Femur (tissue), 1 donor: ENCODE measurements at places on chromosomes 4 and X.

- DNase-seq, result no peak
Measured at GRCh38 chrX:18065956-18066355, 154.7 kb downstream of the BEND2 start.

GRCh38 chr4:184039963-184040383 lies 134.9 kb downstream of the STOX2 start:
- DNase-seq, result no peak

GRCh38 chrX:64205441-64205734 lies at the start of gene AMER1:
Gene AMER1 (minus strand): TSS chrX:64205708. CDS start chrX:64193286, 12,422 bp downstream.
- DNase-seq, result no peak

GRCh38 chr4:116055857-116056827 lies 942.7 kb upstream of the NDST4 start:
- no peak for DNase-seq

- no peak for DNase-seq
Measured at GRCh38 chr4:168731706-168732414, 235.0 kb downstream of the PALLD start.

GRCh38 chr4:10333942-10334341 lies 123.3 kb downstream of the ZNF518B start:
- no peak for DNase-seq

DNA sequence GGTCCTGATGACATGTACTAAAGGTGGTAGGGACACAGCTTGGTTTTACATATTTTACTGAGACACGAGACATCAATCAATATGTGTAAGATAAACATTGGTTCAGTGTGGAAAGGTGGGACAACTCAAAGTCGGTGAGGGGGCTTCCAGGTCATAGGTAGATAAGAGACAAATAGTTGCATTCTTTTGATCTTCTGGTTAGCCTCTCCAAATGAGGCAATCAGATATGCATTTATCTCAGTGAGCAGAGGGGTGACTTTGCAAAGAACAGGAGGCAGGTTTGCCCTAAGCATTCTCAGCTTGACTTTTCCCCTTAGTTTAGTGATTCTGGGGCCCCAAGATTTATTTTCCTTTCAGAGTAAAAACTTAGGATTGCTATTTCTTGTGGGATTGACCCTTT lies 706.9 kb downstream of the GLUD2 start:
- DNase-seq, result no peak

- DNase-seq, result peak; percentile 16
Measured at GRCh38 chr4:8344377-8344776, 74.8 kb downstream of the HTRA3 start.

- DNase-seq, result no peak
Measured at GRCh38 chr4:151218343-151218742, 58.6 kb upstream of the PRSS48 start.

- no peak for DNase-seq
Measured at GRCh38 chr4:139785356-139785755, 119.7 kb downstream of the MGST2 start.

GRCh38 chrX:72137846-72138495 lies 6.3 kb upstream of the RTL5 start:
- DNase-seq, result no peak

DNA sequence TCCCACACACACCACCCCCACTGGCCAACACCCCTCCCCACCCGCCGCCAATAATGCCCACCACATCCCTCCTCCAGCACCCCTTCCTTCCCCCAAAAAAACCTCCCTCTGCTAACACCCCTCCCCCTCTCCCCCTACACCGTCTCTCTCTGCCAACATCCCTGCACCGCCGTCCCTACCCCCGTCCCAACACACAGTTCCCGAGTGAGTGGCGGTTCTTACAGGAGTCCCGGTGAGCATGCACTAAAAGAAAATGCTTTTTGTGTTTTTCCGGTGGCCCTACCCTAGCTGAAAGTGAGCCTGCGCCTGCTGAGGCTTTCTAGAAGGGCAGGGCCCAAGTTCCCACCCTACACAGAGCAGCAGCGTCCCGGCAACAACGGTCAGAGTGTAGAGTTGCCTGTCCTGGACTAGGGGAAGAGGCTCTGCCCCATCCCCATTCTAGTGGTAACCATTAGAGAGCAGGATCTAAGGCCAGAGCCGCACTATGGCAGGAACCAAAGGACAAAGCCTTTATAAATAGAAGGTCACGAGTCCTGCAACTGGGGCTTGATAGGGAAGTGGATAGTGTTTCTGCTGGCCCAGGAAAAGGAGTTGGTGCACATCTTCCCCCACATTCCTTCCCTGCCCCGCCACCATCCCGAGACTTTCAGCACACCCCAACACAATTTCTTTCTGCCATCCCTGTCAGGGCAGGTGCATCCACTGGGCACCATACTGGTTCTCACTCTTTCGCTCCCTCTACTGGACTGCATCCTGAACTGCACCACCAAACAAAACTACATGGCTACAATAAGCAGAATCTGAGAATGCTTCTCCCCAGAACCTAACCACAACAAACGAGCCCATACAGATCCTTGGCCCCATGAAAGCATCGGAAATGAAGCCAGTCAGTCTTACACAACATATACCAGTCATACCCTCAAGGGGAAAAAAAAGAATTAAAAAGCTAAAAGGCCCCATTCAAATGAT lies 78.1 kb upstream of the PAGE3 start:
- DNase-seq, result no peak

- no peak for DNase-seq
Measured at GRCh38 chr4:65195666-65196065, 474.6 kb downstream of the EPHA5 start.

GRCh38 chrX:122586831-122587230 lies 597.2 kb upstream of the GRIA3 start:
- no peak for DNase-seq

DNA sequence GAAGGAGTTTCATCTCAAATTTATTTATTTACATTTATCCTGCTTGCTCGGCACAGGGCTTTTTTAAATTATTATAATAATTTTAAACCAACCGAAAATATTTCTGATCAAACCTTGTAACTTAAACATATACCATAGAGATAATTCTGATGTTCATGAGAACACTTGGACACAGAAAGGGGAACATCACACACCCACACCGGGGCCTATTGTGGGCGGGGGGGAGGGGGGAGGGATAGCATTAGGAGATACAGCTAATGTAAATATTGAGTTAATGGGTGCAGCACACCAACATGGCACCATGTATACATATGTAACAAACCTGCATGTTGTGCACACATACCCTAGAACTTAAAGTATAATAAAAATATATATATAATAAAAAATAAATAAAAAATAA lies 2.9 kb downstream of the ANXA5 start:
- no peak for DNase-seq

DNA sequence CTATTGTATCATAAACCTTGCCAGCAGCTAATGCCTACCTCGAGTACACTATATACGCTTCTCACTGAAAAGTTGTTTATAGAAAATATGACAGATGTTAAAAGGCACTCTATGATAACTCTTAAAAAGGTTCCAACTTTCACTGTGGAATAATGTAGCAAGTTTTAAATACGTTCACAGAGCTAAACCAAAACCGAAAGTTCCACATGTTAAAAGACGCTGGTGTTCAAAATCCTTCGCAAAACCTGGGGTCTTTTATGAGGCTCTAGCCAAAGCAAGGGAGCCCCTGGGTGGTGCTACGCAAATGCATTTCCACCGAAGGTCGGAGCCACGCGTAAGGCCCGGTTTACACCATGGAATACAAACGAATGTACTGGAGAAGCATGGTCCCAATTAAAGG lies 103.7 kb upstream of the TENM3 start:
- no peak for DNase-seq

- no peak for DNase-seq
Measured at GRCh38 chrX:68532831-68533533, 34.1 kb downstream of the YIPF6 start.

- peak; percentile 49 for DNase-seq
Measured at GRCh38 chr4:25913056-25913850, 767 bp upstream of the SMIM20 start.

DNA sequence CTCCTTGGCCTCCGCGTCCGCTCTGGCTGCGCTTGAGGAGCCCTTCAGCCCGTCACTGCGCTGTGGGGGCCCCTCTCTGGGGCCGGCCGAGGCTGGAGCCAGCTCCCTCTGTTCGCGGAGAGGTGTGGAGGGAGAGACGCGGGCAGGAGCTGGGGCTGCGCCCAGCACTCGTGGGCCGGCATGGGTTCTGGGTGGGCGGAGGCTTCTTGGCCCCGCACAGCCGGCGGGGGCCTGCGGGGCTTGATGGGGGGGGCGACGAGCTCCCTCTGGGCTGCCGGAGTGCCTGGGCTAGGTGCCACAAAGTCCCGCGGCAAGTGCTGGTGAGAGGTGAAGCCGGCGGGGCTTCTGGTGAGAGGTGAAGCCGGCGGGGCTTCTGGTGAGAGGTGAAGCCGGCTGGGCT lies 61.9 kb downstream of the ANKRD50 start:
- DNase-seq, result no peak

DNA sequence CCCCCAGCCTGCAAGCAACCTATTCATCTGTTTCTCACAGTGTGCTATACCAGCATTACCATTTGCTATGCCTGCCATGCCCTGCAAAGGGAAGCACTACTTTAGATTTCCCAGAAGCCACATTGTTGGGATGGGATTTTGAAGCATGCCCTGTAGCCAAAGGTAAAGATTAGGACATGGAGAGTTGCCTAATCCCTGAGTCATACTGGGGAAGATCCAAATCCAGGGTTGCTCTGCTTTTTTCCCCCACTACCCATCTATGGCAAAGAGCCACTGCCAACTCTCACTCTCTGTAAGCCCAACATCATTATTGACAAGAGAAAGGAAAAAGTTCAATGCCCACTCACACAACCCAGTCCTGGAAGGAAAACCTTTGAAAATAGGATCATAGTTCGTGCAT lies 36.7 kb upstream of the TMEM164 start:
- DNase-seq, result no peak

GRCh38 chr4:101140228-101140627 lies 207.1 kb downstream of the PPP3CA start:
- DNase-seq, result no peak

DNA sequence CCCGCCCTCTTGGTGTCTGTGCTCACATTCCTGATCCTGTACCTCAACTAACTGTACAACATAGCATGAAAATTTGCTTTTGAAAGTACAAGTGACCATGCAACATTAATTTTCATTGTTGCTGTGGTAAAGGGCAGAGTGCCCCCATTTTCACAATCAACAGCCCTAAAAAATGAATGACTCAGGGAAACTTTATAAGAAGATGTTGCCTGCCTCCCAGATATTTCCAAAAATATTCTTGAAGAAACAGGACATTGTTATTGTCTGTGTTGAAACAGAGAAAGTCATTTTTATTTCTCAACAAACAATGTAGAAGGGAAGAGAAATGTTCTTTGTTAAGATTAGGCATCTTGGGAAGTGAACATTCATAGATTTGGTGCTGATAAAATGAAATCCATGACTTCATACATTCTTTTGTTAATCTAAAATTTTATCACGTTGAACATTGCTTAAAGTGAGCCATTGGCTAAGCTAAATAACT lies 113.9 kb upstream of the ANXA3 start:
- no peak for DNase-seq

- no peak for DNase-seq
Measured at GRCh38 chr4:59960143-59960542, 1240.0 kb upstream of the ADGRL3 start.

- peak; percentile 23 for DNase-seq
Measured at GRCh38 chr4:111854494-111855087, 290.7 kb upstream of the FAM241A start.

GRCh38 chr4:95204873-95205272 lies 343.9 kb downstream of the UNC5C start:
- no peak for DNase-seq

GRCh38 chr4:182301736-182302135 lies 58.5 kb downstream of the TENM3 start:
- no peak for DNase-seq

GRCh38 chr4:38757945-38758600 lies 24.7 kb downstream of the TLR10 start:
- DNase-seq, result no peak
